ENCODE measurements at places on chromosomes 7 and 10.
A peak's percentile ranks its signal among the peaks of the same experiment; 100 is the strongest.

- no peak for DNase-seq
Measured at GRCh38 chr10:5555881-5556280, 31.1 kb downstream of the CALML3 start.

- DNase-seq: no peak
Measured at GRCh38 chr10:107614939-107615685, 450.6 kb upstream of the SORCS1 start.

GRCh38 chr7:36583318-36583717, 141.0 kb downstream of the AOAH start:
- no peak for DNase-seq

DNA sequence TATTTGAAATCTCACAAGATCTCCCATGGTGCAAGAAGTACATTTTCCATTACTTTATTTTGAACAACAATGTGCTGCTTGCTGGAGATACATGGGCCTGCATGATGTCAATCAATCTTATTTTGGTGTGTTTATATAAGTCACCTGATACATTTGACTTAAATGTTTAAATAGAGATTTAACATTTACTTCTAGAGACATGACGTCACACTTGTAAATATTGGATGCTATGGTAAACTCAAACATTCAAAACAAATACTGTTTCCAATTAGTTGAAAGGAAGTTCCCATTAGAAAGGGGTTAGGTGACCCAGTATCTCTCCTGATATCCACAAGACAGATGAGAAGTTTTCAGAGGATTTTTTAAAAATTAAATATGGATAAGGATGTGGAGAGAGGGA, 214.5 kb downstream of the NSUN6 start:
- no peak for DNase-seq

GRCh38 chr10:64396105-64396708, 875.0 kb downstream of the REEP3 start:
- DNase-seq: peak; percentile 16

DNA sequence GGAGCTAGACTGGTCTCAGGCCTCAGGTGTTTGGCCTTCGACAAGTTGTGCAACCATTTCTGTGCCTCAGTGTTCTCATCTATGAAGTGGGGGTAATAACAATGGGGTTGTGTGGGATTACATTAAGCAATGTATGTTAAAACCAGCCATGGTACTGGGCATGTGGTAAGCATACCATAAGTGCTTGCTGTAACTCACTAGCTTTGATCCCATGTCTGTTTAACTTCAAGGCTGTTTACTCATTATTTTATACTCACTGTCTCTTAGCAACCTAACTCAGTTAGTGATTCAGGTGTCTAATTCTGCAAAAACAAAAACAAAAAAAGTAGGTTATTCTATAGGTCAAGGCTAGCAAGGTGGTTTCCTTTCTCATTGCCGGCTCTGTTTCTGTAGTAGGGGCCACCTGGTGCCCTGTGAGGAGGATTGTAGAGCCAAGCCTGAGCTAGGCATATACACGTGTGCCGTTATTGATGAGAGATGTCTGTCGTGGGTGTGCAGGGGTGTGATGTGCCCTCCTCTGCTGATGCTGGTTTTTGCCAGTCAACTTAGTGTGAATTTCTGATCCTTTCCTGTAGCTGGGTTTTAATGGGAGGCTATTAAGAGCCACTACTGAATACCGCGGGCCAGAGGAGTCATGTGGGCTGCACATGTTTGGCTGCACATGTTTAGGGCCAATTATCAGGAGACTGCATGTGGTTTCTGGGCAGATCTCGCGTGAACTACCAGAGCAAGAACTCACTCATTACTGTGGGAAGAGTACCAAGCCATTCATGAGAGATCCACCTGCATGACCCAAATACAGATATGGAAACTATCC, 56.2 kb downstream of the EEPD1 start:
- DNase-seq: peak; percentile 35

DNA sequence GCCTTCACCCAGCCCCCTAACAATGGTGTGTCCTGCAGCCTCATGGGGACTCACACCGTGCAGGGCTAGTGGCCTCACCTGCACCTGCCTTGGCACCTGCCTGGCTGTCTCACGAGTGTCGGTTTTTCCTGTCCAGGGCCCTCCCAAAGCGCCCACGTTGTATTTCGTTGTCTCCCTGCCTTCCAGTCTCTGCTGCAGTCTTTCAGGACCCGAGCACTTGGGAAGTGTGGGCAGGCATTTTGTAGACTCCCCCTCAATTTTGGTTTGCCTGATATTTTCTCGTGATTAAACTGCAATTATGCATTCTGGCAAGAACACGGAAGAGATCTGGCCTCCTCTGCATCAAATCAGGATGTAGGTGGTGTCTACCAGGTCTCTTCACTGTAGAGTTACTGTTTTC, 17.9 kb downstream of the BNIP3 start:
- no peak for DNase-seq

DNA sequence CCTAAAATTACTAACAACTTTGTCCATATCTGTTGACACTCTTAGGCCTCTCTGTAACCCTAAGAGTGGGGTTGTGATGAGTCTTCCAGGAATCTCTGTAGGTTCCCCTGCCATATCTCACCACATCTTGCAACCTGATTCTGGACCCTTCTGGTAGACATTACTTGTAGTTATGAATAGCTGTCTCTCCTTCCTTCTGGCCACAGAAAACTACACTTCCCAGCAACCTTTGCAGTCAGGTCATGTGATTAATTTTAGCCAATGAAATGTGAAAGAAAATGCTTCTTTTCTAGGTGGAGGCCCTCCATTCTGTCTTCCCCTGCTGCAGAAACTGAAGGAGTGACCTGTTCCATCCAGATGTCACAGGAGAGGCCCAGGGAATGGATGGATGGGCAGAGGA, 147.6 kb upstream of the AOAH start:
- no peak for DNase-seq

DNA sequence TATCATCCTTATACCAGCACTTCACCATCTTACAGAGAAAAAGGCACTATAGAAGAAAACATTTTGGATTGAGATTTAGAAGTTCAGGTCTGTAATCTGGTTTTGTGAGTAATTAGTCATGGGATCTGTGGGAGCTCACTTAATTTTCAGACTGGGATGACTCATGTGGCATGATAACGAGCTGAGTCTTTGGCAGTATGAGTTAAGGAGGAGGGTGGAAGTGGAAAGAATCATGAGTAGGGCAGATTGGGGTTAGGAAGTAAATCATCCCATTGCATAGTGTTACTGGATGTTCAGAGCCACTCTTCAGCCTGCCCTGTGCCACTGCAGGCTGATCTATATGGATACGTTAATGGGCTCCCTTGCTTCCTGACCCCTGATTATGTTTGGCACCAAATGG, 64.9 kb downstream of the ZNF92 start:
- peak; percentile 90 for DNase-seq

GRCh38 chr7:127337581-127337980, 54.9 kb downstream of the ZNF800 start:
- no peak for DNase-seq

DNA sequence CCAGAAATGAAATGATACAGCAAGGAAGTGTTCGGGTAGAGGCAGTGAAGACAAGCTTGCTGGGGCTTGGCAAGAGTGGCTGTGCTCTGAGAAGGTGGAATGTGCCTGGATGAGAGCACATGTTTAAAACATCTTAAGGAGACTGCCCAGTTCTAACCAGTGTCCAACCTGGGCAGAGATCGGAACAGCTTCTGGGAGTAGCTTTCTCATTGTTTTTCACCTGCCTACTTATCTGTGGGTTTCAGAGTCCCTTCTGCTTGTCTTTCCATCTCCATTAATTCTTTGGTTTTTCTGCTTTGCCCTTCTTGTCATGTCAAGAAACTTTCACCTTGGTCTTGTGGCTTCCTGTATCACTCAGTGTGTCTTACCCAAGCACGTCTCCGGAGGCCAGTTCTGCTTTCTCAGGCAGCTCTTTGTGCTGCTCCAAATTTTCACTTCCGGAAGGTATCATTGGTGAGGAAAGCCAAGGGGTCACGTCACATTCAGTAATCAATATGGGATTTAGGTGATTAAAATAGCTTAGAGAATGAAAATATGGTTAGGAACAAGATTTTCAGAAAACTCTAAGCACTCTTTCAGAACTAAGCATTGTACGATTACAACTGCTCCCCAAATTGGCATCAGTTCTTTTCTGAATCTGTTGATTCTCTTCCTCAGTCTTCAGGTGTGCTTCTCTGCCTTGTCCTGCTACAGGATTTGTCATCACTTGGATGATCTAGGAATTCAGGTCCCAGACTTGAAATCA, 5.5 kb upstream of the LAMB4 start:
- DNase-seq: no peak

GRCh38 chr10:20313665-20314064, 497.4 kb downstream of the PLXDC2 start:
- no peak for DNase-seq

- DNase-seq: peak; percentile 63
Measured at GRCh38 chr10:103859161-103860086, 4.0 kb upstream of the SH3PXD2A start.

DNA sequence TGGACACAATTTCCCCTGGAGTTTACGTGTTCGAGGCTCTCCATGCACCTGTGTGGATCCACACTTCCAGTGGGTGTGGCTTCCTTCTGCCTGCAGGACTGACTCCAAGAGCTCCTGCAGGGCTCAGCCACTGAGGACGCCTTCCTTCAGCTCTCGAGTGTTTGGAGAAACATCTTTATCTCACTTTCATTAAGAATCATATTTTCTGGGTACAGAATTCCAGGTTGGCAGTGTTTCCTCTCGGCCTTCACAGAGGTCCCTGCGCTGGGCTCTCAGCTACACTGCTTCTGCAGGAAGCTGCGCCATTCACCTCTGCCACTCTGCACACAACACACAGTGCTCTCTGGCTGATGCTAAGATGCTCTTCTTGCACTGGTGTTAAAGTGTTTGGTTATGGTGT, 69.9 kb upstream of the NKX6-2 start:
- no peak for DNase-seq

DNA sequence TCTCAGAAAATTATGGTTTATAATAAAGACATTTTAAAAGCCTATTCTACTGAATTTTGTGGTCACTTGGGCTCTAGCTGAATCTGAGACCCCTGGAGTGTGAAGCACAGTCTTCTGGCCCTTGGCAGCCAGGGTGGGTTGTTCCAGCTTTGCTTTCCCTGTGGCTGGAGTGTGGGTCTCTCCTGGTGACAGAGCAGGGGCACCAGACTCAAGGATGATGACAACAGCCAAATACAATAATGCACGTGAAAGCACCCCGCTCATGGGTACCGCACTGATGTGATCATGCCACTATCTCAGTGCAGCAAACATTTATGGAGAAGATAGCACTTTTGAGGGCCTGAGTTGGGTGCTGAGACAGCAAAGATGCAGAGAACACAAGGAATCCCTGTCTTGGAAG, 134.8 kb upstream of the ADAM12 start:
- DNase-seq: no peak

DNA sequence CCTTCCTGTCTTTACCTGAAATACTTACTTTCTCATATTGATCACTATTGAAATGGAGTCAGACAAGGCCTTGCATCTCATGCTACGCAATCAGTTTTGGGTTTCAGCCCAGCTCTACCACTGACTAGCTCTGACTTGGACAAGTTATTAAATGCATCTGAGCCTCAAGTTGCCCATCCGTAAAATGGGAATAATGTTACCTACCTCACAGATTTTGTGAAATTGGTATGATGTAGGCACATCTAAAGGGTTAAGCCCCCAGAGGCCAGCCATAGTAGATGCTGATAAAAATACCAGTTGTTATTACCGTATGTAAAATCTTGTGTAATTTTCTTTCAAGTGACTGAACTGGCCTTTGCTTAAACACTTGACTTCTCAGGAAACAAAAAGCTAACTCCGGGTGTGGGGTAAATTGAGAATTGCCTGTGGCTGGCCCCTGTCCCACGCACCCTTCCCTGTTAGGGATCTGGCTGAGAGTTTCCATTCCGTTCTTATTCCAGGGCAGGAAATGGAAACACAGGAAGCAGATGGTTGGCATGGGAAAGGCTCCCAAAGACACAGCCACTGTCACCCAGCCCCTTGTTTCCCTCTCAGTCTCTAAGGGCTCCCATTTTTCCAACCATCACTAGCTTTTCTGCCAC, 7.5 kb downstream of the DUSP5 start:
- DNase-seq: no peak

DNA sequence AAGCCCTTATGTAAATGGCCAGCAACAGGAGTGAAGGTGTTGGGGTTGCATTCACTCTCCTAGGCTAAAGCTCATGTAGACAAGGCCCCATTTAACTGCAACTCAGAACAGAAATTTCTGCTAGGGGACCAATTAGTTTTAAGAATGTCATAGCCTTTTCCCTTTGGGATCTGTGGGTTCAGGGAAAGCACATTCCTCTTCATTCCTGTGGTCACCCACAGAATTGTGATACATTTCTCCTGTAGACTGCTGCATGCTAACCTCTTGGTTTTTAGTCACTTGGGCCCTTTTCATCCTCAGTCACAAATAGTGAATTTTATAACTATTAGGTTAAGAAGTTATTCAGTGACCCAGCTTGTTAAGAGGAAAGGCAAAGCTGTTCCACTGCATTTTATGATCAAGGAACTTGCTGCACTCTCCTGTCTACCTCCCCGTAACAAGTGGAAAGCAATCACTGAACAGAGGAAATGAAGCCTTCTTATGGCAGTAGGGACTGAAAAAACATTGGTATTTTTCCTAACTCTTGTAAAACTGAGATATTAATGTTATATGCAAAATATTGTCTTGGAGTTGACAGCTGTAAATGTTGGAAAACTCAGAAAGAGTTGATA, 124.9 kb downstream of the SND1 start:
- DNase-seq: peak; percentile 90

- DNase-seq: no peak
Measured at GRCh38 chr7:67620216-67620933, 623.7 kb downstream of the TYW1 start.

Data from HFFc6 (cell line).